ENCODE measurements at places on chromosomes 2 and 18.

- no peak for DNase-seq
Observed at GRCh38 chr2:213002383-213002782, 149.0 kb downstream of the IKZF2 start.

DNA sequence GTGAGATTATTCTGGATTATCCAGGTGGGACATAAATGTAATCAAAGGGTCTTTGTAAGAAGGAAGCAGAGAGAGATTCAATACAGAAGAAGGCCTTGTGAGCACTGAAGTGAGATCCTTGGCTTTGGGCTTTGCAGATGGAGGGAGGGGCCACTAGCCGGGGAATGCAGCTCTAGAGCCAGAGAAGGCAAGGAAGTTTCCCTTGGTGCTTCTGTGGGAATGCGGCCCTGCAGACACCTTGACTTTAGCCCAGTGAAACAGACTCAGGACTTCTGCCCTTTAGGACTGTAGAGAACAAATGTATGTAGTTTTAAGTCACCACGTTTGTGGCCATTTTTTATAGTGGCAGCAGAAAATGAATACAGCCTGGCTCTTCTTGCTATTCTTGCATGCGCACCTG lies 8.1 kb downstream of the NEU2 start:
- DNase-seq: no peak

DNA sequence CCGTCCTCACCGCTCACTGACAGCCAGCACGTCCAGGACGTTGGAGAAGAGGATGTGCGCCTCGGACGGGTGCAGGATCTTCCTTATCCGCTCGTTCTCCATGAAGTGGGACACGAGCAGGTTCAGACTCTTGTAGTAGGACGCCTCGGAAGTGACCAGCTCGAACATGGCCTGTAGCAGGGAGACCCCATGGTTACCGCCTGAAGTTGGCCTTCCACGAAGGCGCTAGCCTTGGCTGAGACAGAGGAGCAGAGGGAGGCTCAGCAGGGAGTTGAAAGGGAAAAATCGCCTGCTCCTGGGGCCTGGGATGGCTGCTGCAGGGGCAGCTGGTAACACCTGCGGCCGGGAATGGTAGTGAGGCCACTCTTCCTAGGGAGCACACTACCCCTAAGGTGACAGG lies 24.7 kb downstream of the SNORC start:
- DNase-seq: no peak

- no peak for DNase-seq
Observed at GRCh38 chr2:207489251-207489650, 40.5 kb upstream of the CREB1 start.

DNA sequence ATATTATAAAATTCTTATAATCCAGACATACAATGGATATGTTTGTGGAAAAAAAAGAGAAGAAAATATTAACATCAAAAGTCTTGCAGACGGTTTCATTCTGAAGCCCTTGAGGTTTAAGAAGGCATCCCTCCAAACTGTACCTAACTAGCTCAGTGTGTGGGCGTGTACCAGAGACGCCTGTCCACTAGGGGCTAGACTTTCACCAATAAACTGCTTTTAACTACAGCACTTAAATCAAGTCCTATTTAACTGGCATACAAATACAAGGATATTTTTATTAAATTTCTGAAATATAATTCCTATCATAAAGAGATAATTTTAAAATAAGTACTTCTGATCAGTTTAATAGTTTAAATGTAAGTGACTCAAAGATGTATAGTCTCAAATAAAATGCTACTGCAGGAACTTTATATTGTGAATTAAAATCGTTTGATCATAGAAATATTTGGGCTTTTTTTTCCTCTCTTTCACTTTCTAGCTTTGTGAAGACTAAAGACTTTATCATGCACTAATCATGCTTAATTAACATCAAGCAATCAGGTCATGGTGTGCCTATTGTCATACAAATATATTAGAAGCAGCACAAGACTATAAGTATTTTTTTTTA lies 437.7 kb downstream of the SATB2 start:
- peak; percentile 2 for DNase-seq

GRCh38 chr2:200725596-200725995 lies 86.1 kb upstream of the BZW1 start:
- no peak for DNase-seq

- no peak for DNase-seq
Observed at GRCh38 chr2:20179755-20180594, 45.0 kb downstream of the SDC1 start.

- DNase-seq: no peak
Observed at GRCh38 chr2:95240091-95240490, 32.8 kb downstream of the ZNF892 start.

DNA sequence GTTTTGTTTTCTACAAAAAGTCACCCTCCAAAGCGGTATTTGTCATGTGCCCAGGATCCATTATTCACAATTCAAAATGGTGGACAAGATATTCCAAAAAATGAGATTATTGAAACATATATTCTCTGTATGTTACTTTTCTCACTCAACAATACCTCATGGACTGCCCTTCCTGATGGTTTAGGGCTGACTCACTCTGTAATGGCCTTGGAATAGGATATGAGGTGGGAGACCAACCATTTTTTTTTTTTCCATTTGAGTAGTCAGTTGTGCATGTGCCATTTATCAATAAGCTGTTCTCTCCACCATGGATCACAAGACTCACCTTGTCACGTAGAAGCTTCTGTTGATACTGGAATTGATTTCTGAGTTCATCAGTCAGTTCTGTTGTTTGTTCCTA lies 64.5 kb downstream of the LYPD6 start:
- DNase-seq: no peak

Measured in hematopoietic multipotent progenitor cell treated with erythropoietin and hydrocortisone succinate and interleukin-3 and kit ligand, for 8 days (in vitro differentiated cells).